ENCODE measurements at places on chromosomes 5 and 9.

- DNase-seq, result peak; percentile 61
Measured at GRCh38 chr9:133460405-133461175, 812 bp downstream of the CACFD1 start.

- DNase-seq, result peak; percentile 99
Measured at GRCh38 chr5:61409568-61409967, 77.5 kb downstream of the ZSWIM6 start.

GRCh38 chr9:114936581-114936980 lies 6.2 kb upstream of the TNFSF8 start:
- no peak for DNase-seq

GRCh38 chr9:93677048-93677571 lies 100.7 kb downstream of the PHF2 start:
- DNase-seq, result no peak

DNA sequence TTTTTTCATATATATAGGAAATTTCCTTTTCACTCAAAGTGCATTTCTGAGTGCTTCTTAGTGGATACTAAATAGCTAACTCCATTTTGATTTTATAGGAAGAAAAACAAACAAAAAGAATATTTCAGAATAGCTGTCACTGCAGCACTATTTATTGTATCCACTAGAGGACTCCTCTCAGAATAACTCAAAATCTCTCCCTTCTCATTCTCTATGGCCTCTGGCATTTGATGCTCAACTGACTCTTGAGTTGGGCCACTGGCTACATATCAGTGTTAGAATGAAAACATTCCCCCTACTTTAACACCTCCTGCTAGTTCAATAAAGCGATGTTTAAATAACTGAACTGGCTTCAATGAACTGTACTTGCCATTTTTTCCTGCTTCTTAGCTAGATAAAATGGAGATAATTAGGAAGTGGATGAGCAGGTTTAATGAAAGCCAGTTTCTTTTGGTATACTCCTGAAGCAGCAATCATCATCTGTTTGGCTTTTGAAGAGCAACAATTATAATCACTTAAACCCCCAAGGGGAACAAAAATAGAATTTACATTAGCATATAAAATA lies 16.6 kb upstream of the ELAVL2 start:
- no peak for DNase-seq

GRCh38 chr5:107395632-107396350 lies 274.9 kb downstream of the EFNA5 start:
- peak; percentile 91 for DNase-seq

- DNase-seq, result no peak
Measured at GRCh38 chr5:174229514-174230370, 184.2 kb downstream of the NSG2 start.

- peak; percentile 90 for DNase-seq
Measured at GRCh38 chr9:120693700-120694008, 20.6 kb downstream of the MEGF9 start.

DNA sequence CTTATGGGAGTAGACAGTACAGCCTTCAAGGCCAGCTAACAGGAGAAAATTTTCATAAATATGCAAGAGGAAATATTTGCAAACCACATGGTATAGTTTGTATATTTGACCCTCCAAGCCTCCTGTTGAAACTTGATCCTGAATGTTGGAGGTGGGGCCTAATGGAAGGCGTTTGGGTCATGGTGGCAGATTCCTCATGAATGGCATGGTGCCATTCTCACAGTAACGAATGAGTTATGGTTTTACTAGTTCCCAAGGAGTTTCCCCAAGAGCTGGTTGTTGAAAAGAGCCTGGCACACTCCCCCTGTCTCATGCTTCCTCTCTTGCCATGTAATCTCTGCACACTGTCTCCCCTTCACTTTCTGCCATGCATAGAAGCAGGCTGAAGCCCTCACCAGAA lies 3.3 kb upstream of the PAIP1 start:
- DNase-seq, result peak; percentile 8

DNA sequence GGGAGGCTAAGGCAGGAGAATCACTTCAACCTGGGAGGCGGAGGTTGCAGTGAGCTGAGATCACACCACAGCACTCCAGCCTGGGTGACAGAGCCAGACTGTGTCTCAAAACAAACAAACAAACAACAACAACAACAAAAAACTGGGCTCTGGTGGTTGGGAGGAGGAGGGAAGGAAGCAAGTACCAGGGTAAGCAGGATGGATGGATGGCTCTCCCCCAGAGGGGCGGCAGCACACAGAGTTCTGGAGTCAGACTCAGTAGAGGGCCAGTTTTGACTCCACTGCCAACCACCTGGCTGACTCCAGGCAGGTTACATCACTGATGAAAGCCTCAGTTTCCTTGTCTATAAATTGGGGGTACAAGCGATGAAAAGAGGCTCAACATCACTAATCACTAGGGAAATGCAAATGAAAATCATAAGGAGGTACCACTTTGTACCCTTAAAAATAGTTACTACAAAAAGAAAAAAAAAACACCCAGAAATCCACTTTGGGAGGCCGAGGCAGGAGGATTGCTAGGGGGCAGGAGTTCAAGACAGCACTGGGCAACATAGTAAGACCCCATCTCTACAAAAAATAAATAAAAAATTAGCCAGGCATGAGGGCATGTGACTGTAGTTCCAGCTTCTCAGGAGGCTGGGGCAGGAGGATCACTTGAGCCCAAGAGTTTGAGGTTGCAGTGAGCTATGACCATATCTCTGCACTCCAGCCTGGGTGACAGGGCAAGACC lies 3.2 kb downstream of the SLC22A4 start:
- no peak for DNase-seq

DNA sequence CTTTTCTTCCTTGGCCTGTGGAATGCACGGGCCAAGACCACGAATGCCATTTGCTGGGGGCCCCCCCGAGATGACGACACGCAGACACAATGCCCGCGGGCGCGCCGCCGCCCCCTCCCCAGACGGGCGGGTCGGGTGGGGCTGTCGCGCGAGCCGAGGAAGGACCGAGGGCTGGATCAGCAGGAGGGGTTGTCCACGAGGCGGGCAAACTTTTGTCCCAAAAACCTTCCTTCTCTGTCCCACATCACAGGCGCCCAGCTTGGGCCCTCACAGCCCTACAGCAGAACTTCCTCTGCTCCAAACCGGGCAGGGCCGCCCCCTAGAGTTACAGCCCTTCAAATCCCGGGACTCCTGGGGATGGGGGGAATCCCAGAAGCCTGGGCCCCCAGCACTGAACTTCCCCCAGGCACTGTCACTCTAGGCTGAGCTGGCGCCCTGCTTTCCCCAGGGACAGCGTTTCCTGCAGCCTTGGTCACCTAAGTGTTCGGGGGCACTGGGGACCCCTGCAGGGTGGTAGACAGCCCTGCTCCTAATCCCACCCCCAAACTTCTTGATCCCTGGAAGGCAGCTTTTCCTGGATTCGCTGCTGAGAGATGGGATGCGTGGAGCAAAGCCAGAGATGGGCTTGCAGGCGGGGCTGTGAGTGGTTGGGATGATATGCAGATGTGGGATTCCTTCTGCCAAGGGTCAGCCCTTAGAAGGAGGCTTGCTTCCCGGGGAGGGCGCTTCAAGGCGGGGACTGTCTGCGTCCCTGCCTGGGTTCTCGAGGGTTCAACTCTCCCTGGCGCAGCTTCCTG lies 980 bp downstream of the COL5A1 start:
- no peak for DNase-seq

DNA sequence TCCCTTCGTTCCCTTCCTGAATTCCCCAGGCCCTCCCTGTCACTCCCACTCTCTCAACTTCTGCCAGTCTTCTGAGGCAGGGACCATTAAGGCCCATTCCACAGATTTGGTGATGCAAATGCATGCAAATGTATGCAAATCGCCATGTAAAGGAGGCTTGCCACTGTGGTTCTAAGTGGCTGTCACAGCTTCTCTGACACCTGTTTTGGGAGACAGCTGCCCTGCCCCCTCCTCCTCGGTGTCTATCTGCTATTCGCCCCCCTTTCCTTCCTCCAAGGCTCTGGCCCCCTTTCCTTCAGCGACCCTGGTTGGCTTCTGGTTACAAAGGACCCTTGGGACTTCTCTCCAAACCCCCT lies 10.5 kb upstream of the ARAP3 start:
- DNase-seq, result no peak

- no peak for DNase-seq
Measured at GRCh38 chr9:82670000-82670399, 392.9 kb downstream of the RASEF start.
